Kidney (tissue), 22 donors: ENCODE measurements at places on chromosomes 16 and 17. TPM values are rescaled to one million over a fixed set of nuclear protein-coding genes. Genes with fewer than 3 reads are reported as not detected.
A peak's percentile ranks its signal among the peaks of the same experiment; 100 is the strongest.

The RMI2 gene
- 5.2 TPM for polyA plus RNA-seq

DNA sequence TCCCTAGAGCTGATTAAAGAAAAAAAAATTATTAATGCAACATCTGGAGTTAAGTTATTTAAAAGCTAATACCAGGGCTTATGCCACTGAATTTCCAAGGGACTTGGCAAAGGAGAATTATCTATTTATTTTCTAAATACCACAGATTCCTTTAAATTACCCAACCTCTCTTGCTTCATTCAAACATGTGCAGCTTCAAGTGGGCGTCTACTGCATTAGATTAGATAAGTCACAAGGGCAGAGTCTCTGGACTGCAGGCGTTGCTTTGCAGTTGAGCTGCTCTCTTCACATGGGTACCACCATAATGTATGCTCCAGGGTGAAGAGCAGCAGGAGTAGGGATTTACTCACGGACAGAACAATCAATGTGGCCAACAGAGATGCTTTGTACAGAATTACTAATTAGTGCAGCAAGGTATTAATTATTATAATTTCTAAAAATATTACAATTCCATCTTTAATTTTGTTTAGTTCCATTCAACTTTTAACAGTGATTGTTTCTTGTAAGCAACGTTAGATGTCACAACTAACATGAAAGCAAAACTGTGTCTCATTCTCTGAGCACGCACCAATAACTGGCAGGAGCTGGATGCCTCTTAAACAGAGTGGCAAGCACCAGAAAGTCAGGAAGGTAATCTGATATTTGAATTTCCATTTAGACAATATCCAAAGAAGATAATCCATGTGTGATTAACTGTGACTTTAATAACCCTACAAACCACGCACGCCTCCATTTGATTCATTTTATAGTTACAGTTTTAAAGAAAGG, 214.2 kb downstream of the STX8 start:
- DNase-seq, result no peak

- no peak for DNase-seq
These were observed 261.7 kb upstream of the IRX3 start for GRCh38 chr16:54548281-54548680.

GRCh38 chr17:74243013-74243755, 29.8 kb downstream of the TTYH2 start:
- no peak for DNase-seq

The SYT17 gene
- polyA plus RNA-seq, result 8.8 TPM

The TEX14 gene
- polyA plus RNA-seq, result 0.09 TPM

The VAT1L gene
- 4.5 TPM for polyA plus RNA-seq

The CSF3 gene
- not detected for polyA plus RNA-seq

DNA sequence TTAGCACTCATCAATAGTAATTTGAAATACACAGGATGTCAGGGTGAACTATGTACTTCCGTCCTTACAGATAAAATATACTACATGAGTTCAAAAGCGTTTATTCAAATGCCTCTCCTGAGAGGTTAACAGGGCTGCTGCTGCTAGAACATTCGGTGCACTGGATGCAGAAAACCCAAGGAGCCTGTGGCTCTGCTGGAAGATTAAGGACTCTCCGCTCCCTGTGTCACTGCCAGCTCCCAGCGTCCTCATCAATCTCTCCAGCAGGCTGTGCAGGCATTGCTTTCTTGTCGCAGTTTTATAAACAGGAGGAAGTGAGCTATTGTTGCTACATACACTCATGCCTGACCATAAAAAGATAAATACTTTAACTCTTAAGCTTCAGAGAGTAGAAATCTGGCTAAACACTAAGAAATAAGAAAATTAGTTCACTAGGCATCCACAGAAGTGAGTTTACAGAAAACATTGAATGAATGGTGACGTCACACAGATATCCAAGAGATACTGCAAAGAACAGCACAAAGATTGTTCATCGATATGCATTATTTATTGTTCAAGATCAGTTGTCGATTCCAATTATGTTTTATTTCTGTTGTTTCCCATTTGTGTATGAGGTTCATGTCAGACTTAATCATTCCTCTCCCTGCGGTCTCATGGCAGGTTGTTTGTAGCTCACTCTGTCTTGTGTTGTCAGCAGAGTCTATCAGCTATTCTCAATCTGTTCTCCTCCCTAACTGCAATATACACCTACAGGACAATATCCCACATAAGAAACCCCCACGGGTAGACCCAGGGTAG, 127.9 kb upstream of the MON1B start:
- no peak for DNase-seq

GRCh38 chr17:55453839-55454557, 32.4 kb upstream of the MMD start:
- DNase-seq, result no peak

- no peak for DNase-seq
These were observed 13.1 kb upstream of the LPCAT2 start for GRCh38 chr16:55495616-55496289.

DNA sequence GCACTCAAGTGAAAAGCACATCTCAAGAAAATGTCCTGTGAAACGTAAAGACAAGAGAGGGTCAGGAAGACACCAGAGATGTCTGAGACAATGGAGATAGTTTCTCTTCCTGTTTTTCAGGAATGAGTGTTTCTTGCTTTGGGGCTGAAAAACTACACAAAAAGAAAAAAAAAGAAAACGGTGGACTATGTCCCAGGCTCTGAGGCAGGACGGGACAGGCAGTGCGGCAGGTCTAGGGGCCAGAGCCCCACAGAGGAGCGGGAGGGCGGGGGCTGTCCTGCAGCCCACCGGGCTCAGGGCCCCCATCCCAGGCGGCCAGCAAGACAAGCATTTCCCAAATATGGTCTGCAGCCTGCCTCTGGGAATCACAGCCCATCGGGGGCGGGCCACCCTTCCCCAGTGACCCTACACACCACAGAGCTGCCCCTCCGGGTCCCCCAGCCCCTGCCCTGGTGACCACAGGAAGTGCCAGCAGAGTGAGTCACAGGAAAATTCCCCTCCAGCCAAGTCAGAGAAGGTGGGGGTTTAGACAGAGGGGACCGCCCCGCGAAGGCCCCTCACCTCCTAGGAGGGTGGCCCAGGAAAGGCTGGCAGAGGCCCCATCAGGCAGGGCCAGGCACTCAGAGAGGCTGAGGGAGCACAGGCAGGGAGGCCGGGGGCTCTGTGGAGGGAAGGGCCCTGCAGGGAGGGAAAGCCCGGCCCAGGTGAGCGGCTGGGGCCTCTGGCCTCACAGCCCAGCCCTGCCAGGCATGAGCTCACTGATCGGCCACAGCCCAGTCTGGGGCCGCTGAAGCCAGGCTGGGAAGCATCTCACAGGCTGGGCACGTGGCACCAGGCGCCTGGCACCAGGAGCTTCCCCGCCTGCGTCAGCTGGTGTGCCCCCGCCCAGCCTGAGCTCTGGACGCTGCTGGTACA, 6.3 kb downstream of the BCAR1 start:
- DNase-seq, result peak; percentile 95

The NOMO2 gene
- polyA plus RNA-seq, result 157 TPM

DNA sequence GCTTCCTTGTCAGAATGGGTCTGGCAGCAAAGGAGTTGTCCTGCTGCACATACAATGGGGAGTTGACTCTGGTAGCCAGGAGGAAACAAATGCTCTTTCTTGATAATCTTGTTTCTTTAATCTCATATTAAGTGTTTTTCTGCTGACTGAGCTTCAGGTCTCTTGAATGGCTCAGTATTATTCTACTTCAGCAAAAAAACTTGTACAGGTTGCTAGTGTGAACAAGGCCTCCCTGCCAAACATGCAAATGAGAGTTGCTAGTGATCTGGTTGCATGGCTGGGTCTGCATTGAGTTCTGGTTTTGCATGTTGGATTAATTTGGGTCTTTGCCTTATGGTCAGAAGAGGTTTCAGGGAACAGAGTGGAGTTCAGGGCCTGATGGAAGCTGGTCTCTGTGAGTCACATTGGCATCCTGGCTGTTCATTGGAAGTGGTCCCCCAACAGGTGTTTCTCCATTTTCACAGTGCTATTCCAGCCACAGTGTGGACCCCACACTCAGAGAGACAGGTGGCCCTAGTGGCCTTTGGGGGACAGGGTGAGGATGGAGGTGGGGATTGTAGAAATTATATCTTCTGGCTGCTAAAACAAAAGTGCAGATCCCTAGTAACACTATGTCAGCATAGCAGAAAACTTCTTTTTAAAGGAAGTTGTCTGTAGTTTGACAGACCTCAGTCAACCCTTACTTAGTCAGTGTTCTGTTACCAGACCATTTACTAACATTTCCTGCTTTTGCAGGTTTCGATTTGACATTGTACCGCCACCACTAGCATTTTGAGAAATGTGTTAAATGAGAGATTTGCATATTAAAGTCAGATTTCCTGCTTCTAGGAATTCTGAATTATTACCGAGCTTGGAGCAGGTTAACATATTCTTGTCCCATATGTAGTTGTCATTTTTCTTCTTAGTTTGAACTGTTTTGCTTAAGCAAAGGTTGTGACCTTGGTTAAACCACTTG, 47.1 kb downstream of the EPN2 start:
- no peak for DNase-seq

DNA sequence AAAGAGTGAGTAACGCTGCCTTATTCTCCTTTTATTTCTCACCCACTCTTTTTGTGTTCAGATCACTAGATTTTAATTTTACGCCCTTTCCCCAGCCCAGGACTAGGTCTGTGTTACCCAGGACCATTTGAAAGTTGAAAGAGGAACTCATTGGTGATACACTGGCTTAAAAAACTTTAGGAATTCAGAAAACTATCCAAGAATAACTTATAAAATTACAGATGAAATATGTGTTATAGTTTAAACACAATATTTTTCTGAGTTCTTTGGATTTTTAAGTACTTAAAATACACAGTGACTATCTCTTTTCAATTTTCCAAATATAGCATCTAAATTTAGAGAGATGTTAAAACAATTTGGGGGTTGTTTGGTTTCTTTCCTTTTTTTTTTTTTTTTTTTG, 385.2 kb downstream of the CDH13 start:
- DNase-seq, result no peak

The CTF1 gene
- 13.0 TPM for polyA plus RNA-seq

GRCh38 chr16:15765880-15766279, 90.9 kb downstream of the MYH11 start:
- peak; percentile 65 for DNase-seq

DNA sequence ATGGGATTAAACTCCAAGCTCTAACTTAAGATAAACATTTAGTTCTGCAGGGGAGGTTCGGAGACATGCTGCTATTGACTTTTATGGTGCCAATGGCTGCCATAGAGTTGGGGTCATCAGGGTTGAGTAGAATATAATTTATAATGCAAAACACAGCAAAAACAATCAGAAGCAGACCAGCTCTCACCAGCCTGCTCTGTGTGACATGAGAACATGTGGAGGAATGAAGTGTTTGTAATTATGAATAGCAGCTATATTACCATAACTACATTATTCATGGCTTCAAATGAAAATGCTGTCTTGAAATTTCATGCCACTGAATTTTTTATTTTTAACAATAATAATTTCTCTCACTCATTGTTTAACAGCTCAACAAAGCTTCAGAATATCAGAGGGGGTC, 645.6 kb upstream of the CDH8 start:
- DNase-seq, result no peak

DNA sequence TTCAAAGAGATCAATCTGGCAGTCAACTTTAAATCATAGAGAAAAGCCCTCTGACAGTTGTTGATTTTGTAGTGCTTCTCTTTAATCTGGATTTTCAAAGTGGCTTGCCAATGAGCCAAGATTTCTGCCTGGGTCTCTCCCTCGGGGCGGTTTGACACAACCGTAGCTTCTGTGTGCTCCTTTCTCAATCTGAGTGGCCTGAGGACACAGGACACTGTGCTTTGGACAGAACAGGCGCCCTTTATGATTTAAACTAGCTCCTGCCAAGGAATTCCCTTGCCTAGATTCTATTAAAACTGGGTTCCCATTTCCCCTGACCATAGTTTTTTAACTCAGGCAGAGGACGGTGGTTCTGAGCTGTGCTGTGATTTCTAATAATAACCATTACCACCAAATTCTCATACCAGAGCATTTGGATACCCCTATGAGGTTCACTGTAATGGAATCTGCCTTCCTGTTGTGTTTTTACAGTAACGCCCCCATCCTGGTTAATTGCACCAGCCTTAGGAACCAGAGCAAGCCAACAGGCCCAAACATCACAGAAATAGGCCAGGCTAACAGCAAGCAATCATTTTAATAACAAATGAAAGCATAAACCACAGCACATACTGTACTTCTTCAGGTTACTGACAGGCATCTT, 4.0 kb downstream of the ZFHX3 start:
- DNase-seq, result no peak

GRCh38 chr16:50841081-50841886, 99.4 kb downstream of the CYLD start:
- DNase-seq, result peak; percentile 22
